ENCODE measurements at places on chromosomes 1 and 21. TPM values are rescaled to one million over a fixed set of nuclear protein-coding genes. Genes with fewer than 3 reads are reported as not detected.

The SLC5A9 gene
- under 0.01 TPM for total RNA-seq

The OR6Y1 gene
- total RNA-seq: not detected

The PRKAA2 gene
- 1.7 TPM for total RNA-seq

The OR10J5 gene
- total RNA-seq: not detected

The SLC45A1 gene
- total RNA-seq: 1.1 TPM

The LENEP gene
- total RNA-seq: 0.13 TPM

The VAV3 gene
- total RNA-seq: 36.1 TPM

The RNU1-1 gene
- under 0.01 TPM for total RNA-seq

The RWDD3 gene
- total RNA-seq: 11.6 TPM

The SLC35A3 gene
- 17.5 TPM for total RNA-seq

The CNKSR1 gene
- total RNA-seq: not detected

The RUNX3 gene
- not detected for total RNA-seq

GRCh38 chr1:37338658-37339057 is 135.7 kb upstream of the ZC3H12A start:
- DNase-seq: no peak

- DNase-seq: no peak
Observed at GRCh38 chr21:45991606-45992300, 10.2 kb downstream of the COL6A1 start.

- DNase-seq: no peak
Observed at GRCh38 chr21:14607262-14607661, 61.1 kb upstream of the SAMSN1 start.

- DNase-seq: no peak
Observed at GRCh38 chr1:193539731-193540459, 353.5 kb upstream of the B3GALT2 start.

DNA sequence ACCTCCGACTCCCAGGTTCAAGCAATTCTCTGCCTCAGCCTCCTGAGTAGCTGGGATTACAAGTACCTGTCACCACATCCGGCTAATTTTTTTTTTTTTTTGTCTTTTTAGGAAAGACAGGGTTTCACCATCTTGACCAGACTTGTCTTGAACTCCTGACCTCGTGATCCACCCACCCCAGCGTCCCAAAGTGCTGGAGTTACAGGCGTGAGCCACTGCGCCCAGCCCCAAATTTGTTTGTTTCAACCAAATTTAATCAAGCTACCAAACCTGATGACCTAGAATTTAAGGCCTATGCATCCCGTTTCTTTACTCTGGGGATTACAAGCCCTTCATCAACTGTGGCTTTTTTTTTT is 58.3 kb upstream of the TBX15 start:
- no peak for DNase-seq

- DNase-seq: no peak
Observed at GRCh38 chr21:39180429-39181019, 2.7 kb downstream of the PSMG1 start.

DNA sequence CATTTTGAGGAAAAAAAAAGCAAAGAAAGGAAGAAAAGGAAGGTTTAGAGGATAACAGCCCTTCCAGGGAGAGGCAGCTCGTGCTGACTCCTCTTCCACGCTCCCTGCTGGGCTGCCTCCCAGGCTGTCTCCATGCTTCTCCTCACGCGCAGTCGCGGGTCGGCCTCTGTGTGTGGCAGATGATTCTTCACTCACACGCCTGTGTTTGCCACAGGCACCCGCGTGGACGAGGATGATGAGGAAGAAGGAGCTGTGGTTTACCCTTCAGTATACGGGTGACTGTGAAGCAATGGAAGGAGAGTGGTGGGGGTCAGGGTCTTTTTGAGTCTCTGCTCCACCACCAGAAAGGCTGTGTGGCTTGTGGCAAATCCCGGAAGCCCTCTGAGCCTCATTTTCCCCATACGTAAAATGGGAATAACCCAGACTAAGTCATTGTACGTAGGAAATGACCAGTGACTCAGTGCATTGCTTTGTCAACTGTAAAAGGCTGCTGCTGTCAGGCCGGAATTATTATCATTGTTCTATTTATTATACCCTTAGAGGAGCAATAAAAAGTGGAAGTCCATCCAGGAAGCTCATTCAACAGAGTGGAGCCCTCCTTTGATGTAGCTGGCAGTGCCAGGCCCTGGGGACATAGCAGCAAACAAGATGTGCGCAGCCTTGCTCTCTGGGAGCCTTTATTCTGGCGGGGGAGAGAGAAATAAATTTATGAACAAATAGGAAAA is 11.9 kb upstream of the SH2D2A start:
- no peak for DNase-seq

DNA sequence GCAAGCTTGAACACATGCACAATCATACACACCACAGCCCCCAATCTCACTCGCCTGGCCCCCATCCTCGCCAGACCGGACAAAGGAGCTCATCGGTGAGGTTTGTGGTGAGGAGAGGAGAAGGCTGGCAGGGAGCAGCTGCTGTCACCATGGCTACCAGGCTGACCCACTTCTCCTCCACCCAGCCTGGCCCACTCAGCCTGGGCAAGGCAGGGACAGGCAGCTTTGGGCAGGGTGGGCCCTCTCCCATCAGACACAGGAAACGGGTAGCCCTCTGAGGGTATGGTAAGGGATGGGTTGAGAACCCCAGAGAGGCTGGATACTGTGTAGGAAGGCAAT is 15.9 kb downstream of the RIMS3 start:
- DNase-seq: no peak

DNA sequence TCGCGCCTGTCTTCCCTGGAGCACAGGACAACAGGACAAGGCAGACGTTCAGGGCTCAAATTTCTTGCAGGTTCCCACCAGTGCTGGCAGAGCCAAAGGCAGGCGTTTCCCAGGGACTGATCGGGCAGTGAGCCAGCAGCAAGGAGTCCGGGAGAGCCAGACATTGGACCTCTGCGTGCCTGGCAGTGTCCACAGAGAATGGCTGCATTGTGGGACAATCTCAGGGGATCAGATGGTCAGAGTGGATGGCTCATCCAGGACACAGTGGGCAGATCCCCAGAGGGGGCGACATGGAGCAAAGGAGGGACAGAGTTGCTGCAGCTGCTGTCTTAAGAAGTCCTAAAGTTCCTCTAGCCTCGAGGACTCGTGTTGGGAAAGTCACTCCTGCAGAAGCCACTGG is 4.6 kb downstream of the TMEM63A start:
- no peak for DNase-seq

- peak; percentile 44 for DNase-seq
Observed at GRCh38 chr1:36157115-36157903, 1.3 kb downstream of the MAP7D1 start.

GRCh38 chr1:245260110-245260882 is 105.5 kb downstream of the KIF26B start:
- DNase-seq: no peak

DNA sequence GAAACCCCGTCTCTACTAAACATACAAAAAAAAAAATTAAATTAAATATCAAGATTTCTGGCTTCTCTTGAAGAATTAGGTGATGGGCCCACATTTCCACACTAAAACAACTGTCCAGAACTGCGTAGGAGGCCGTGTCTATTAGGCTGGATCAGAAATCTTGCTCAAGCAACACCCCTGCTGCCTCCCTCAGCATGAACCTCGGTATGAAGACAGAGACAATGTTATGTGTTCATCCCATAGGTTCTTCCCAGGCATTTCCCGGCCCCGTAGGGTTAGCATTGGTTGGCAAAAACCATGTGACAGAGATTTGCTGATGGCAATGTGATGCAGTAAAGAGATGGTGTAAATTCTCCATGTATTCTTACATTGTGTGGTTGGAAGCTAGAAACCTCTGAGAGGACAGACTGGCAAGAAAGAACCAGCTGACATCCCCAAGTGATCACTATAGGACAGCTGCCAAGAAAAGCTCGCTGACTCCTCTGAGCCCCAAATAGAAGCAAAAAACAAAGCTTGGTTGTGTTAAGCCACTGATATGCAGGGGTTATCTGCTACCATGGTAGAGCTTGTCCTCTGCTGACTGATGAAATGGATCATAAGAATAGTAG is 34.5 kb downstream of the EBNA1BP2 start:
- no peak for DNase-seq

GRCh38 chr21:41112740-41113692 is 54.9 kb upstream of the BACE2 start:
- DNase-seq: no peak

- no peak for DNase-seq
Observed at GRCh38 chr21:39568361-39568760, 44.4 kb upstream of the B3GALT5 start.

DNA sequence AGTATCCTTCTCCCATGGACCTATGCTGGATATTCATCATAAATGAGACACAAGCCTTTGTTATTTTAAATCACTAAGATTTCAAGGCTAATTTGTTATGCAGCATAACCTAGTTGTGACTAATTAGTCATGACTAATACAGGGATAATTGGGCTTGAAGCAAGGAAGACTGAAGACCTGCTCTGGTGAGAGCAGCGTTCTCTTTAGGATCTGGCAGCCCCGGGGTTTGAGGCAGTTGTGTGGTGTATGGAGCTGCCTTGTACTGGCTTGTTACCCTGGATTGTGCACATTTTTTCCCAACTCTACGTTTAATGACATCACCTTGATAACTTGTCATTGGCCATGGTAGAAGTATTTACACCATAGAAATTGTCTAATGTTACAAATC is 25.7 kb upstream of the SPAG17 start:
- DNase-seq: no peak

GRCh38 chr21:26962621-26963181 is 4.2 kb downstream of the ADAMTS5 start:
- DNase-seq: no peak

DNA sequence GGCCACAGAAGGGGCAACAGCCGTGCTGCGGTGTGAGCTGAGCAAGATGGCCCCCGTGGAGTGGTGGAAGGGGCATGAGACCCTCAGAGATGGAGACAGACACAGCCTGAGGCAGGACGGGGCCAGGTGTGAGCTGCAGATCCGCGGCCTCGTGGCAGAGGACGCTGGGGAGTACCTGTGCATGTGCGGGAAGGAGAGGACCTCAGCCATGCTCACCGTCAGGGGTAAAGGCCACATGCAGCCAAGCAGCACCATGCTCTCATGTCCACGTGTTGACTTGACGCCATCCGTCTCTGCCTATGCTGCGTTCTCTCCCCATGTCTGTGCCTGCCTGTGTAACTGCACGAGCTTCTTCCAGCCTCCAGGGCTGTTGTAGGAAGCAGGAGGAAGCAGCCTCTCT is 85.5 kb downstream of the OBSCN start:
- no peak for DNase-seq

DNA sequence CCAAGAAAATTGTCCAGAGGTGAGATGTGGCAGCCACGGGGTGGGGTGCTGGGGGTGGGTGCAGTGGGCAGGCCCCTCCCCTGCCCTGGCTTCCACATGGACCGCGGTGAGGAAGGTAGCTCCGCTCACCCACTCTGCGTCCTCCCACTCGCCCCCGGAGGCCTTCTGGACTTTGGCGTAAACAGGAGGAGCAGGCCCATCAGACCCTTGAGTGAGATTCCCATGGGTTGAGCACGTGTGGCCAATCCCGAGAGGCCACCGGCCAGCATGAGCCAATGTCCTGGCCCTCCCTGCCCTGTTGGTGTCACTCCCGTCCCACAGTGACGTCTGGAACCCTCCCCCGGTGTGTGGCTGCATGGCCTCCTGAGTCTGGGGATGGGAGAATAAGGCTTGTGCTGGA is 8.2 kb upstream of the TMEM240 start:
- no peak for DNase-seq

GRCh38 chr1:234989019-234989418 is 139.6 kb downstream of the TOMM20 start:
- DNase-seq: no peak

- DNase-seq: peak; percentile 60
Observed at GRCh38 chr1:2229037-2229864, 1.1 kb downstream of the SKI start.

DNA sequence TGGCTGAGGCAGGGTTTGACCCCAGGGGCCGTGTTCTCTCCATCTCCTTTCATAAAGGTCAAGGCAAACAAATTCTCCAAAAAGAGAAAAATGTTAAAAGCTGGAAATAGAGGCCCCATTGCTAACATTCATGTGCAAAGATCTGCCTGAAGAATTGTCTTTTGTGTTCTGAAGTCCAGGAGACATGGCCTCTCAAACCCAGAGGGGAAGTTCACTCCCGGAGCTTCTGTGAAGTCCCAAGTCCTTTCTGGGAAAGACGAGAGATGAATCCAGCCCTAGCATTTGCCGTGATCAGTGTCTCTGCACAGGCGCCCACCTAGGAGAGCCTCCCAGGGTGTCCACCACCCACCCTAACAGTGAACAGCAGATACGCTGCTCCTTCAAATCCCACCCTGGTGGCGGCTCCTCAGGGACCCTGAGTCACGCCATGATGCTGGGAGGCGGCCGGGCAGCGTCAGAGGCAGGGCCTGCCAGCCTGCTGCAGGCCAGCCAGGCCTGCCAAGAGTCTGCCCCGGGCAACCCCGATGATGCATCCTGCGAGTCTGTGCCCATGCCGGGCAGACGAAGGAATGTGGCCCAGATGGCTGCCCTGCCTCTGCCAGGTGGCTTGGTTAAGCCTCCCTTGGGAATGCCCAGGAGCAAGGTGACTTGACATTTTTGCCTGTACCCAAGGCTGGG is 5.2 kb upstream of the C2CD2 start:
- DNase-seq: peak; percentile 60

DNA sequence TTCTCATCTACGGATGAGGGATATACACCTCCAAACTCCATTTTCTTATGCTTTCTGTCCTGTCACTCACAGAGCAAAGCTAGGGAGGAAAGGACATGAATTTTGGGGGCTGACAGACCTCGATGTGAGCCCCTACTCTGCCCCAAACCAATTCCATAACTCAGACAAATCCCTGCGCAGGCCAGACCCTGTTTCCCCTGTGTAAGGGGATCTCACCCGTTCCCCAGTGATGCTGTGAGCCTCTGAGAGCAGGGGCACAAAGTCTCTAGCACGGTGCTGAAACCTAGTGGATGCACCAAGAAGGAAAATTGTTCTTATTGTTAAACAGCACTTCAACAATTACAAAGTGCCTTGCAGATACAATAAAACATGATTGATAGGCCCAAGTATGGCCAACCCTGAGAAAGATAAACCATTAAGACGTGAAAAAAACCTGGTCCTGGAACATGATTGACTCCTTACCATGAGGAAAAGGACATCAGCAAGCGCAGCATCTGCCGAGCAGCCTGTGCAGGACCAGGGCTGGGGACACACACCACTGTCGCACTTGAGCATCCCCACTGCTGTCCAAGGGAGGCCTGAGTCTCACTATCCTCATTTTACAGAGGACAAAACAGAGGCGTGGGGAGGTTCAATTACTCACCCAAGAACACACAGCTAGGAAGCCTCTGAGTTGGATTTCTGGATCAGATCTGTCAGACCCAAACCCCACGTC is 137.8 kb downstream of the GLIS1 start:
- DNase-seq: no peak

All from dermis microvascular lymphatic vessel endothelial cell (primary cell).